GM04504 (cell line): ENCODE measurements at places on chromosomes 13 and 19.
A peak's percentile ranks its signal among the peaks of the same experiment; 100 is the strongest.

GRCh38 chr13:33109801-33110200 lies 93.6 kb downstream of the KL start:
- no peak for DNase-seq

- peak; percentile 17 for DNase-seq
Measured at GRCh38 chr13:46751811-46752635, 44.9 kb downstream of the ESD start.

DNA sequence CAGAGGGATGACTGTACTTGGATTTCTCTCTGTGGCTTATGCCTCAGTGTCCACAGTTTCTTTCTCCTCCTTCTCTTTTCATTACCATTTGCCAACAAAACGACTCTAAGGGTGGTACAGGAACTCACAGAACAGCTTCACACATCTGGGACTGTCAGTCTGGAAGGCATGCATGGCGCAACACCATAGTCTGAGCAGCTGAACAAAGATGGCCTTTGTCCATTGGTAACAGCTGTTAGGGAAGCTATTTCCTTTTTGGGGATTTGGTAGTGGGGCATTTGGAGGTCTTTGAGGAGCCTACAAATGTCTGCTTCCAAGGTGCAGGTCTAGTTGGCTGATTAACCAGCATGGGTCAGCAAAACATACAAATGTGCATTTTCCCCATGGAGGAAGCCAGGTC lies 81.4 kb upstream of the PCDH8 start:
- DNase-seq: no peak

DNA sequence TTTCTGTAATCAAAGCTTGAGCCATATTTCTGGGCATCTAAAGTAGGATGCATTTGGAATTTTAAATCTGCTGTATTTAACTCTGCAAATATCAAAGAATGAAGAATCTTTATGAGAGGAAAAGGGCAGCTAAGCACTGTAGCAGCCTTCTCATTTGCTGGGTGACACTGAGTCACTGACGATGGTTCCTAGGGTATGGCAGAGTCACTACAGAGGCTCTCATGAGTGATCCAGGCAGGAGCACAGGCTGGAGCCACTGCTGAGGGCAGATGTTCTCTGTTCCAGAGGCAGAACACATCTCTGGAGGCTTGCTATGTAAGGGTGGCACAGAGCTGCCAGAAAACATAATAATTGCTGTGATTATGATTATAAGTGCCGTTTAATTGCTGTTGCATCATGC lies 340.7 kb upstream of the HTR2A start:
- DNase-seq: no peak

GRCh38 chr13:25300861-25301346 lies 521 bp upstream of the NUP58 start:
- no peak for DNase-seq

DNA sequence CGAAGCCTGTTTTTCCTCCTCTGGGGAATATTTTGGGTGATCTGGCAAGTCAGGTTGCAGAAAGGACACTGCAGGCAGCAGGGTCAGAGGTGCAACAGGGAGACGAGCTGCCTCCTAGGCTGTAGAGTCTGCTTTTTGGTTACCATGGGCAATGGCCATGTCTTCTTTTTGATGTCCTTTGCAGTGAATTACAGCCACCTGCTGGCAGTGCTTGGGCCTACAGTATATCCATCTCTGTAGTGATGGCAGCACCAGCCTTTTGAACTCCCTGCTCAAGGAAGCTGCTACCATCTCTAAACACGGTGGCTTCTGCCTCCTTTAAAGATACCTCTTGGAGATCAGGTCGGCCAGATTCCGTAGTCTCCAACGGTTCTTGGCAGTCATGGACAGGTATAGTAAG lies 73.9 kb downstream of the WTIP start:
- no peak for DNase-seq

GRCh38 chr13:51739027-51739764 lies 64.8 kb downstream of the DHRS12 start:
- no peak for DNase-seq

- DNase-seq: no peak
Measured at GRCh38 chr13:79932556-79932955, 408.4 kb downstream of the SPRY2 start.
